ENCODE measurements at places on chromosomes 3 and 15.

DNA sequence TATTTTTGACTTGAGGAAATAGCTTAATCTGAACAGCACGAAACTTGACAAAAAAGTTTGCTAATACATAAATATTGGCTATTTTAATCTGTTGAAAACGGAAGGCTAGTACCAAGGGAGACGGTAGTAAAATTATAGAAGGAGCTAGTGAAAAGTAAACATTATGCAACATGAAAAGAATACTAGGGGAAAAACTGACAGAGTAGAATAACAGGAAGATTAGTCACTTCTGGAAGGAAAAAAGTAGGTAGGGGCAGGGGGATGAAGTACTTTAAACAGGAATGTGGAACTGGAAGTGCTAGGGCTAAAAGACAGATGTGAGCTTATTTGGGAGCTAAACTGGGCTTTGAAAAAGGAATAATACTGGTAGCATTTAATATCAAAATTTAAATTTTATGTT, 60.1 kb downstream of the MBNL1 start:
- no peak for DNase-seq

DNA sequence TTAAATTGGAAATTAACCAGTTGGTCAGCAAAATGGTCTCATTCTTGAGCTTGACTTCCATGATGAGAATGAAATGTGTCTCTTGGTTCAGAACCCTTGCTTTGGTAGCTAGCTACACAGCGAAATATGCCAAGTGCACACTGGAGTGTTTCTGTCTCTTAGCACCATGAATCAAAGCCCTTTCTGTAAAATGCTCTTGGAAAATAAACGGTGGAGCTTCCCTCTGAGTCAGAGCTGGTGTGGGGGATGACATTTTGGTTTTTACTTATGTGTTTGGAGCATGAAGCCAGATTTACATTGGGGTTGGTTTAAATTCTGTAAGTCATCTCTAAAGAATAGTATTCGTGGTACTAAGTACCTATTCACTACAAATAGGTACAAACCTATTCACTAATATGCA, 85.1 kb upstream of the NANOGP8 start:
- DNase-seq: no peak

- no peak for DNase-seq
Measured at GRCh38 chr3:45772341-45773035, 23.8 kb downstream of the SLC6A20 start.

GRCh38 chr3:171156401-171157010, 130.0 kb upstream of the SLC2A2 start:
- DNase-seq: no peak
